ENCODE measurements at places on chromosomes 5 and 9.
A peak's percentile ranks its signal among the peaks of the same experiment; 100 is the strongest.

- DNase-seq: no peak
These were observed 29.1 kb upstream of the PLCXD3 start for GRCh38 chr5:41539454-41539853.

DNA sequence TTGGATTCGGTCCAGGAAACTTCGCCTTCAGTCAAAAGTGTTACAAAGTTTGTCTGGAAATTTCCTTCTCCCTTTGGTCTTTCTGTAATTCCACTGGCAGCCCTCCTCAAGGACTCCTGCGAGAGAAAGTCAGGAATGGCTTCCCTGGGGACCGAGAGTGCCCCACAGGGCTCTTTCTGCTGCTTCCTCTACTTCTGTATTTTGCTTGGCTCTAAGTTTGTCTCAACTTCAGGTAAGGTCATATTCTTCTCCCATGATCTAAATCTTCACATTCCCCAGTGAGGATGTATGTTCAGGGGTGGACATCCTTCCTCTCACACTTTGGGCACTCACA, 10.3 kb upstream of the RIOK2 start:
- DNase-seq: no peak

DNA sequence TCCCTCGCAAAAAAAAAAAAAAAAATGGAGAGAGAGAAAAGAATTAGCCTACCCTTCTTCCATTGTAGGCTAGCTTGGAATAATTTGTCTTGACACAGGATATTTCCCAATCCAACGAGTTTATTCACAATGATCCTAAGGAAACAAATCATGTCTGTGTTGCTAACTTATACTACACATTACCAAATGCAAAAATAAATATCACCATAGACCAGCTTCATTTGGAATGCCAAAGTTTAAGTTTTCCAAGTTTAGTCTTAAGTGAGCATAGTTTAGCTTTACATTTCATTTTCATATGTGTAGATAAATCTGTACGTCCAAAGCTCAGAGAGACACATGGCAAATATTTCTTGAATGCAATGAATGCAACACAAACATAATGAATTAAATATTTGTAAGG, 1106.2 kb upstream of the DMAC1 start:
- DNase-seq: no peak

DNA sequence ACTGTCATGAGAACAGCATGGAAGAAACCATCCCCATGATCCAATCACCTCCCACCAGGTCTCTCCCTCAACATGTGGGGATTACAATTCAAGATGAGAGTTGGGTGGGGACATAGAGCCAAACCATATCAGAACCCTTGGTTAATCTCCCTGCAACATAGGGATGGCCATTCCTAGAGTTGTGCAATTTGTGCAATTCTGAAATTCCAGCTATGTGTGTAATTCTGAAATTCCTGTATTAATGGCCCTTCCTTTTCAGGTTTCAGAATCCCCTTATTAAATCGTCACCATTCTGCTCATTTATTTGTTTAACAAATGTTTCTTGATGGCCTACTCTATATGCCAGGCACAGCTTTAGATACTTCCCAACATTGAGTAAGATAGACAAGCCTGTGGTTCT, 282.6 kb downstream of the SMARCA2 start:
- DNase-seq: peak; percentile 58
